ENCODE measurements at places on chromosomes 7 and 10.

GRCh38 chr7:16563281-16564022 is 36.8 kb downstream of the LRRC72 start:
- DNase-seq = no peak

DNA sequence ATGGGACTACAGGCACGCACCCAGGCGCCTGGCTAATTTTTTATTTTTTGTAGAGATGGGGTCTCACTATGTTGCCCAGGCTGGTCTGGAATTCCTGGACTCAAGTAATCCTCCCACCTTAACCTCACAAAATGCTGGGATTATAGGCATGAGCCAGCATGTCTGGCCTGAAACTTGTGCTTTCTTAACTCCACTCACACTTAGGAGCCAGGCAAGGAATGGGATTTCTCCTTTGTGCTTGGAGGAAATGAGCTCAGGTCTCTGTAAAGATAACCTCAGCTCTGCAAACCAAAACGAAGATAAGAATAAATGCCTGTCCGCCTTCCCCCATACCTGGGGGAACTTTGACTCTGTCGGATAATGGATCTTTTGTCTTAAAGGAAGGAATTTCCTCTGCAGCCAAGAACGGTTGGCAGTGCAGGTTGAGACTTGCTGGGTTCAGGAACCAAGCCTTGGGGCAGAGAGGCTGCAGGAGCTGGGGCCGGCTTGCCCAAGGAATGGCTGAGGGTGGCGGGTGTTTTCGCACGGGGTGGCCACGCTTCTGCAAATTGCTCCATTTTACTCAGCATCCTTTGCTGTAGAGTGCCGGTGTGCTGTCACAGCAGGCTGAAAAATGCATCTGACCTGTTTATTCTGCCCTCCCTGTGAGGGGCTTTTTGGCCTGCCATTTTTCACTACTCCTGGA is 174.2 kb downstream of the KIAA1217 start:
- no peak for DNase-seq

DNA sequence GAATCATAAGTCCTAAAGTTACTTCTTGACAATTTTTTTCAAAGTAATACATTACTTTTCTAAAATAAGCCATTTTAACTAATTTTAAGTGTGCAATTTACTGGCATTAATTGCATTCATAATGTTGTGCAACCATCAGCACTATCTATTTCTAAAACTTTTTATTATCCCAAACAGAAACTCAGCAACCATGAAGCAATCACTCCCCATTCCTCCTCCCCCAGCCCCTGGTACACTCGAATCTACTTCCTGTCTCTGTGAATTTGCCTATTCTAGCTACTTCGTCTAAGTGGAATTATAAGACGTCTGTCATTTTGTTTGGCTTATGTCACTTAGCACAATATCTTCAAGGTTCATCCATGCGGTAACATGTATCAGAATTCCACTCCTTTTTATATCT is 84.9 kb downstream of the MKX start:
- DNase-seq = no peak

DNA sequence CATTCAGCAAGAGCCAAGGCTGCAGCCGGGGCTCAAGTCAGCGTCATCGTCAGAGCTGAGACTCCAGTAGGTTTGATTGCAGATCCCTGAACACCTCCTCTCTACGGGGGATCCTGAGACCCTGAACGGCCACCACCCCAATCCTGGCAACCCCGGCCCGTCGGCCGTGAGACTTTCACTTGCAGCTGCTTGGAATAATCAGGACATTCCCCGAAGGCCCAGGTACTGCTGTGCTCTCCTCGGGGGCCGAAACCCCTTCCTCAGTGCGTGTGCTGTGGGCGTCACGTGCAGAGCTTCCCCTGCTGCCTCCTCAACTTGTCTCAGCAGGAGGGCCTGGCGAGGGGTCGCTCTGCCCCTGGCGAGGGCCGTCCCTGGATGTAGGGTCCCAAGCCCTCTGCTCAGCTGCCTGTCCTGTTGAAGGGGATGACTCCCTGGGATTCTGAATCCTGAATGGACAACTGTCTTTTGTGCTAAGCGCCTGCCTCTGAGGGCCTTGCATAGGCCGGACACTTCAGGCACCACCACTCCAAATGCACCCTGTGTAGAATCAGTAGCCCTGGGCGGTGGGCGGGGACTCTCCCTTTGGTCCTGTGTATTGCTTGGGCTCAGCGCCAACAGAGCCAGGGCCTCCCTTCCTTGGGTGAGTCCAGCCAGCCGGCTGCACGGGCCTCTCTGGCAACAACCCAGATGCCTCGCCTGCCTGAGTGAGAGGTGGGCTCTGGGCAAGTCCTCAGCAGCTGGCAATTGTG is 63.8 kb upstream of the EBF3 start:
- no peak for DNase-seq

DNA sequence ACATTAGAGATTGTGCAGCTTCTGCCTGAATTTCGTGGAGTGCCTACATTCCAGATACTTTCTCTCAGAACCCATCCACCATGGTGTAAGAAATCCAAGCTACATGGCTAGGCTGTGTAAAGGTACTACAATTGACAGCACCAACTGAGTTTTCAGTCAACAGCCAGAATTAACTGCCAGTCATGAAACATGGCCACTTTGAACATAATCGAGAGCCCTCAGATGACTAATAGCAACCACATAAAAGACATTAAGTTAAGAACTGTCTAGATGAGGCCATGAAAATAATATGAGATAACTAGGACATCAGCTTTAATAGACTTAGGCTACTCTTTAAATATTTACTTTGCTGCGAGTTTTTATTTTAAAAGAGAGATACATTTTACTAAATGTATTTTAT is 1106.8 kb upstream of the LRRTM3 start:
- DNase-seq = no peak

GRCh38 chr7:22985436-22985835 is 28.5 kb downstream of the HYCC1 start:
- DNase-seq = no peak

GRCh38 chr10:84574102-84574501 is 245.7 kb downstream of the CCSER2 start:
- DNase-seq = no peak

DNA sequence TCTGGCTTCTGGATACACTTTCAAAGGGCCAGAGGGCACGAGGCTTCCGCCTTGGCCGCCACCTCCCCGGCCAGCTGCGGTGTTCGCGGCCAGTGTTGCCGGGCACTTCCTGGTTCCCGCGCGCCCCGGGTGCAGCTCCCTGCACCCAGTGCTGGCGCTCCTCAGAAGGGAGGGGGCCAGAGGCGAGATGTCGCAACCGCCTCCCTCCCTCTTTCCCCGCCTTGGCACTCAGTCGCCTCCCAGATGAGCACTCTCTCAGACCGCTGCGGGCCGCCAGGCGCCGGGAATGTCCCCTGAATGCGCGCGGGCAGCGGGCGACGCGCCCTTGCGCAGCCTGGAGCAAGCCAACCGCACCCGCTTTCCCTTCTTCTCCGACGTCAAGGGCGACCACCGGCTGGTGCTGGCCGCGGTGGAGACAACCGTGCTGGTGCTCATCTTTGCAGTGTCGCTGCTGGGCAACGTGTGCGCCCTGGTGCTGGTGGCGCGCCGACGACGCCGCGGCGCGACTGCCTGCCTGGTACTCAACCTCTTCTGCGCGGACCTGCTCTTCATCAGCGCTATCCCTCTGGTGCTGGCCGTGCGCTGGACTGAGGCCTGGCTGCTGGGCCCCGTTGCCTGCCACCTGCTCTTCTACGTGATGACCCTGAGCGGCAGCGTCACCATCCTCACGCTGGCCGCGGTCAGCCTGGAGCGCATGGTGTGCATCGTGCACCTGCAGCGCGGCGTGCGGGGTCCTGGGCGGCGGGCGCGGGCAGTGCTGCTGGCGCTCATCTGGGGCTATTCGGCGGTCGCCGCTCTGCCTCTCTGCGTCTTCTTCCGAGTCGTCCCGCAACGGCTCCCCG is at the start of gene FFAR4:
FFAR4 (plus strand) TSS at position 231 of the 842 bp plus-strand sequence; CDS start at position 287, 56 bp downstream.
- DNase-seq = no peak

DNA sequence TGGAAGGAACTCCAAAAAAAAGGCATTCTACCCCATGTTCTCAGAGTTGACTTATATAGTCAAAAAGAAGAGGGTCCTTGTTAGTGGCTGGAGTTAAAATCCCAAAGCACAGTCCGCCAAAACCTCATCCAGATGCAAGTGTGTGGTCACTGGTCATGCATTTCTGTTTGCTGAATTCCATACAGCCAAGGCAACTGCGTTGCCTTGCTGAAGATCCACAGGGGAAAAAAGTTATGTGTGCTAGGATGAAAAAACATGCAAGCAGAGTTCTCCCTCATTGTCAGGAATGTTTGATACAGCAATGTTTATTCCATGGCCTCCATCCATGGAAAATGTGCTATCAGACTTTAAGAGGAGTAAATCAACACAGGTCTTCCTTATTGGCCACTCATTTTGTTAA is 213.1 kb downstream of the CREB5 start:
- no peak for DNase-seq

DNA sequence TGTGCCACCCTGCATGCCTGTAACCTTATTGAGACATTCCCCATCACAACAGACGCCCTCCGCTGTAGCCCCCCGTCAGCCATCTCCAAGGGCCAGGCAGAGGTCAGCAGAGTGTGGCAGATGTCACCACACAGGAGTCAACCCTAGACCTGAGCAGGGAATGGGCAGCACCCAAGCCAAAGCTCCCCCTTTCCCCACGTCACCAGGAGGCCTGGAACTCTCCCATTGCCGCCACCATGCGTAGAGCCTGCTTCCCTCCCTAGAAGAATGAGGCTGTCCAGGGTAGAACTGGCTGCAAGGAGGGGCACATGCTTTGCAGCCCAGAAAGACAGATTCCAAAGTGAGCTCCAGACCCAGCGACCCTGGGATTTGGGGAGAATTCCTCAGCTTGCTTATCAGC is 342.9 kb downstream of the TNS3 start:
- DNase-seq = no peak

GRCh38 chr7:116970238-116970910 is 17.1 kb downstream of the ST7 start:
- no peak for DNase-seq

- DNase-seq = no peak
These were observed 1289.0 kb upstream of the AUTS2 start for GRCh38 chr7:68309271-68309670.

- DNase-seq = no peak
These were observed 54.4 kb downstream of the ITGB8 start for GRCh38 chr7:20385126-20385525.

GRCh38 chr7:19061331-19061730 is 56.1 kb downstream of the TWIST1 start:
- no peak for DNase-seq

DNA sequence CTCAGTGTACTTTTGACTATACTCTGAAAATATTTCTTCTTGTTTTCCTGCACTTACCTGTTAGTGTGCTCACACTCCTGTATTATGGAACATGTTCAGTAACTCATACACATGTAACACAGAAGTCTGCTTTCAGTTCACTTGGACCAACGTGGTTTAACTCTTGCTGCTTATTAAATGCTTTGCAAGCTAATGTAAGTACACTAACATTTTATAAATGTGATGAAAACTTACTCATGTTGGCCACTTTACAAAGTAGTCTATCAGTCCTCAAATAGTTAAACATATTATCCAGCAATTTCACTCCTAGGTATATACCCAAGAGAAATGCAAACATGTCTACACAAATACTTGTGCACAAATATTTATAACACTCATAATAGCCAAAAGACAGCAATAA is 98.4 kb downstream of the UBE2H start:
- no peak for DNase-seq

- no peak for DNase-seq
These were observed 49.1 kb upstream of the OSBPL3 start for GRCh38 chr7:25029075-25029474.

DNA sequence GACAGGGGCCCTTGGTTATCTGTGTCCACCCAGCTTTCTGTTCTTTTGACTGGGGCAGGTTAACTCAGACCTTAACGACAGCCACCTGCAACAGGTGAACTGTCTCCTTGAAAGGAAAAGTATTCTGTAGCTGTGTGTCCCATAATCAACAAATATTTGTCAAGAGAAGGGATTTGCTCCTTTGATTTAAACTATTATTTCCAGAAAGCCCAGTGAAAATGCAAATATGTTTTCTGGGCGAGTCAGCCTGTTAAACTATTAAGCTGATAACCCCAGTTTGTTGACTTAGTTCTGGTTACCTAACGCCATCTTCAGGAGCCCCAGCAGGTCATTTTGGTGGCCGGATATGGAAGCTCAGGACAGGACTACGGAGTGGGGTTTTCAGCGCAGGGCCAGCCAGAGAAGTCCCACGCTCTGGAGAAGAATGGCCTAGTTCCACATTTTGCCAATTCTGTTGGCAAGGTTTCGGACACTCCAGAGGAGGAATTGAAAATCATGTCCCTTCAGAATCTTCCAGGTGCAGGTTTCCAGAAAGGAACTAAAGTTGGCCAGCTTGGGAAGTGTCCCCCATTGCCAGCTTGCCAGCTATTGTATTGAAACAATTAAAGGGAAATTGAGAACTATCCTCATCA is 54.5 kb downstream of the ADRA2A start:
- no peak for DNase-seq

GRCh38 chr7:17625043-17625442 is 315.3 kb downstream of the SNX13 start:
- no peak for DNase-seq

DNA sequence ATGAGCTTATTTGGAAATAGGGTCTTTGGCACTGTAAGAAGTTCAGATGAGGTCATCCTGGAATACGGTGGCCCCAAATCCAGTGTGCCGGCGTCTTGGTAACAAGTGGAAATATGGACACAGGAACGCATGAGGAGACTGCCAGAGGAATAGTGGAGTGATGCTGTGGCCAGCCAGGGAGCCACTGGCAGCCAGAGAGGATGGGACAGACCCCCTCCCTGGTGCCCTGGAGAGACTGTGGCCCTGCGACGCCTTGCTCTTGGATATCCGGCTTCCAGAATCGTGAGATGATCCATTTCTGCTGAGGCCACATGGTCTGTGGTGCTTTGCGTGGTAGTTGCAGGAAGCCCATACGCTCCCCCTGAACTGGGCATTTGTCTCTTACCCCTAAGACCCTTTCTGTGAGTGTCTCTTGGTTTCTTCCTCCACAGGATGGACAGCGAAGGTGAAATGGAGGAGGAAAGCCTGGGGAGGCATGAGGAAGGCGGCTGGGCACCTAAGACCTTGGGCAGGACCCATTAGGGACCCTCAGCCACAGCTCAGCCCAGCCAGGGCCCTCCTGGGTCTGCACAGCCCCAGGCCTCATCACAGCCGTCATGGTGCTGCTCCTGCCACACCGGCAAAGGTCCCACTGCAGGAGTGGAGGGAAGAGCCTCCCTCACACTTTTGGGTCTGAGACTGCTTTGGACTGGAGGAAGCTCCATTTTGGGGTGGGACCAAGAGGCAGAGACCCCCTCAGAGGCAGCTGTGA is 53.6 kb downstream of the INSIG1 start:
- no peak for DNase-seq

DNA sequence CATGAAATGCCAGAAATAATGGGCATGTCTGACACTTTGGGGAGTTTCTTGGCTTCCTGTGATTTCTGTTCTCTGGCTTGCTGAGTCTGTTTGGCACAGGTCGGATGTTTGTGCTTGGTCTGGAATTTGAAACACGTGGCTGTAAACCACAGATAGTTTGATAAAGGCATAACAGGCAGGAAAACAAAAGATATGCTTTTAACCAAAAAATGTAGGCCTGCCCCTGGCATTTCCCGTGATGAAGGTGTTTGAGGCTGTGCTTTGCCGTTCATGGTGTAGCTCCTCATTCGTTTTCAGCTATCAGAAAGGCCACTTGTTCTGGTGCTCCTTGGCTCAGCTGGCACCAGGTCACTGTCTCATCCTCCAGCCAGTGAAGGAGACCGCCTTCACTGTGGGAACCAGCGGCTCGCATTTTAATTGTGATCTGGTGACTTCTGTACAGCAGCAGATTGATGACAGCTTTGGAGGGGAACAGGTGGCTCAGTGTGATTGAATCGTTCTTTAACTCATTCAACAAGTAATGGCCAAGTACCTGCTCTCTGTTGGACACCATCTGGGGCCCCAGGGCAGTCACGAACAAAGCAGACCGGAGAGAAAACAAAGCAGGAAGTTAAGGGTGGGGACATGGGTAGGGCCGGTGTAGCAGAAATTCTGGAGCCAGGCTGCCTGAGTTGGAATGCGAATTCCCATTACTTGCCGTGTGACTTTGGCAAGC is 111.5 kb downstream of the CCNY start:
- DNase-seq = no peak

Measured in NCI-H1436 treated with DMSO at 0.1 percent for 48 hours (cell line).